ENCODE measurements at places on chromosomes 2 and 18.

DNA sequence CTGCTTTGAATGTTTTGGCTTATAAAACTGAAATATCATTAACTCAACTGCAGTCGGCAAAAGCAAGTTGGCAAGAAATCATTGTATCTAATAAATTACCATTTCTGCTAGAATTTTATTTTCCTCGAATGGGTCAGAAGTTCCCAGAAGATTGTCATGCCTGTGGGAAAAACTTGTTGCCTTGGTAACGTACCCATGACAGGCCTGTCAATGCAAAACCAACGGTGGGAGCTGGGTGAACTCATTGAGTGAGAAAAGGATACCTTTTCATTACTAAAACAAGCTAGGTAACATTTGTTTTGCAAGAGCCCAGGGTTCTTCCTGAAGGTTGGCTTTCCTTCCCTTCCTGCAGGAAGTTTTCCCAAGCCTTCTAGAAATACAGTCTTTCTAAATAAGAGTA lies 9.5 kb downstream of the PLB1 start:
- no peak for DNase-seq

DNA sequence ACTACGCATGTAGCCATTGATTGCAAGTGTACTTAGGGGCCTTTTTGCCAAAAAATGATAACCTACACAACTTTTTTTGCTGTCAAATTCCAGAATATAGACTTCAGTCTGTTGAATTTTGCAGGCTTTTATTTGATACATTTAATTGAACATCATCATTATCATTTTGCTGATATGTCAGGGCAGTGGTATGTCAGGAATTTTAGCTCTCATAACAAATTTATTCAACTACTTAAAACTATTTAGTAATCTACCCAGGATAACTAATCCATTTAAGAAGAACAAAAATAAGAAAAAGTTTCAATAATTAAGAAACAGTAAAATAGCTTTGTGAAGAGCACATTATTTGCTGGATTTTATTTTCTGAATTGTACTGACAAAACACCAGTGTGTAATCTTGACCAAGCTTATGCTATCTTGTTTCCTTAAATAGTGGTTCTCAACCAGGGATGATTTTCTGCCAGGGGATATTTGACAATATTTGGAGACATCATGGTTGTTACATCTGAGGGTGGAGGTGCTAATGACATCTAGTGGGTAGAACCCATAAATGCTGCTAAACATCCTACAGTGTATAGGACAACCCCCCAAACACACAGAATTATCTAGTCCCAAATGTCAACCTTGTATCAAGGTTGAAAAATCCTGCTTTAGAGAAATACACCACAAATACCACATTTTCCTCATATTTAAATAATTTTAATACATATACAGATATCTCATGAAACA lies 12.1 kb upstream of the TTN start:
- no peak for DNase-seq

- DNase-seq = no peak
Observed at GRCh38 chr2:29876374-29876773, 45.0 kb downstream of the ALK start.

DNA sequence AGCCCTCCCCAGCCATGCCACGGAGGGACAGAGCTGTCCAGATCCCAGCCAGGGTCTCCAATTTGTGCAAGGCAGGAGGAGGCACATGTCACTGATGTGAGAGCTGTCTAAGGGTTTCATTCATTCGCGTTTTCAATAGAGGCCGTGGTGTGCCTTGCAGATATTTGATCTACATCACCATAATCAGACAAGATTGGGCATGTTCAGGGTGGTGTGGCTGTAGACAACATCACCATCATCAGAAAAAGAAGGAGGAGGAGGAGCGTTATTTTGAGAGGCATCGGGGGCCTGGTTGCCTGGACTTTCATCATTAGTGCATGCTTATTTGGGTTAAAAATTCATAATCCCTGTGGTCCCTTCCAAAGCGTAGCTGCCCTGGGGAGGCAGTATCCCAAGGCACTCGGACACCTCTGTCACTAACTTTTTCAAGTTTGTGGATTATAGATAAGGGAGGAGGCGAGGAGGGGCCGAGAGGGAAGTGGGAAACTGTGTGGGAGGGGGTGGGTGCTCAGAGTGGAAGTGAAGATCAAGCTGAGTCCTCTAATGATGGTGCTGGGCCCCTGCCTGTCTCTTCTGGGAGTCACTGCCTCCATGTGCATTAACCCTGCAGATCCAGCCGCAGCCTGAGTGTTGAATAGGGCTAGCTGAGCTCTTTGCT lies 194.1 kb downstream of the CTIF start:
- no peak for DNase-seq

DNA sequence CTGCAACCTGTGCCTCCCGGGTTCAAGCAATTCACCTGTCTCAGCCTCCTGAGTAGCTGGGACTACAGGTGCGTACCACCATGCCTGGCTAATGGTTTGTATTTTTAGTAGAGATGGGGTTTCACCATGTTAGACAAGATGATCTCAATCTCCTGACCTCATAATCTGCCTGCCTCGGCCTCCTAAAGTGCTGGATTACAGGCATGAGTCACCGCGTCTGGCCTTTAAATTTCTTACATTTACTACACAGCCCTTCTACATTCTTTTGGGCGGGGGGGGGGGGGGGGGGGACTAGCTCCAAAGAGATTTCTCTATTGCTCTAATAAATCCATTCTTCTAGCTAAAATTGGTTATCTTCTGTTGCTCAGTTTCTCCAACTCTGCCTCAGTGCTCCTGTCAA lies 964.9 kb upstream of the ACVR2A start:
- no peak for DNase-seq

DNA sequence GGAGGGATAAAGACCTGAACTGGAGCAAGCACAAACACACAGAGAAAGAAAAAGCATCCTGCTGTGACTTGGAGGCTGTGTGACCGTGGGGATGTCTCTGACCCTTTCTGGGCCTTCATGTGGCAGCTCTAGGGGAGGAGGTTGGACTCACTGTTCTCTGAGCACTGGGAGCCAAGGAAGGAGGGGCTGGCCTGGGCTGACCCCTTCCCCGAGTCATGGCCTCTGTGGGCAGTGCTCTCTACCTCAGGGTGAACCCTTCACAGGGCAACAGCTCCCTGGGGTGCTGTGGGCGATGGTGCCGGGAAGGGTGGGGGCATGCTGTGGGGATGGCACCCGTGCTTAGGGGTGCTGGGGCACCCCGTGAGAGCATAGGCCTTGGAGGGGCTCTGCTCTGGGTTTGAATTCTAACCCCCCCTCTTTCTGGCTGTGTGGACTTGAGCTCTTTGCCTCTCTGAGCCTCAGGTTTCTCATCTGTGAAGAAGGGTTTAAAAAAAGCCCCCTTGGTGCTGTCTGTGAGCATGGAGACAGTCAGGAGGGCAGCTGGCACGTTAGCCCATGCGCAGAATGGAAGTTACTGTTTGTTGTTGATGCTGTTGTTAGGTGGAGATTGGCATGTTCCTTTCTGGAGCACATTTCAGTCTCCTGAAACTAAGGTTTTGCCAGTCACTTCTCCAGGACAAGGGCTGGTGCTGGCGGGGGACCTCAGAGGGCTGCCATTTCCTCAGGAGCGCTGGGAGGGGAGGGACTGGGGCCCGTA lies 700 bp downstream of the TOGARAM2 start:
- DNase-seq = no peak

GRCh38 chr18:28167835-28168349 lies 9.0 kb downstream of the CDH2 start:
- DNase-seq = no peak

DNA sequence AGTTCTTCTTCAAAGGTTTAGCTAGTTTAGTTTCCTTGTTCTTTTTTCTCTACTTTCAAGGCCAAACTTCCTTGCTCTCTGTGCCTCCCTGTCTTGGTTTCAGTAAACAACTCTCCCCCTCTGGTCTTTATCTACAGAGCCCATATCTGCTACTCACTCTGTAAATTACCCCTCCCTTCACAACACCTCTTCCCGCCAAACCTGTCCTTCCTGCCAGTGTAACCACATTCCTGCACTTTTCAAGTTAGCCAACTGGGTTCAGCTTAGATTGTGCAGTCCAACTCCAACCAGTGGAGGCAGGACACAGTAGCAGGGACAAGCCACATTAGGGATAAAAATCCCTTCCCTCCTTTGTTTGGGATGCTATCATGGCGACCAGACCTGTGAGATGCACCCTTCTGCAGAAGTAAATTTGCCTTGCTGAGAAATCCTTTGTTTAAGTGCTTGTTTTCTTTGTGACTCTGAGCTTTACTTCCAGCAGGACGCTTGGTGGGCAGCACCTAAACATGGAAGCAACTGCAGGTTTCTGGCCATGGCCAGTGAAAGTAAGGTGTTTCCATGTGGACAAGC lies 706.0 kb downstream of the KCNJ3 start:
- no peak for DNase-seq

DNA sequence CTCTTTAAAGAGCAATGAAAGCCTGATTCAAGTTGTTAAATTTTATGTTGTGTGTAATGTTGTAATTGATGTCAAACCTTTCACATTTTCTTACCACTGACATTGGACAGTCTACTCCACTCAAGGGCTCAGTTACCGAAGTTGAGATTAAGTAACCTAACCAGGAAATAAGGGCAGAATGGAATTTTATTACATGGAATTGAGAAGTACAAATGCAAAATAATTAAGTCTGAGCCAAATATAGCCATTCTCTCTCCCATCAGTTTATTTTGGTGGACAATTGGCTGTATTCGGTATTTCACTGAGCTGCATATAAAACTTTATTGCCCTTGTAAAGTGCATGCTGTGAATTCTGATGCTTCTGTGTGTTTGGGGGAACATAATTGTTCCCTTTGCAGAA lies 231.5 kb downstream of the TTC32 start:
- DNase-seq = no peak

DNA sequence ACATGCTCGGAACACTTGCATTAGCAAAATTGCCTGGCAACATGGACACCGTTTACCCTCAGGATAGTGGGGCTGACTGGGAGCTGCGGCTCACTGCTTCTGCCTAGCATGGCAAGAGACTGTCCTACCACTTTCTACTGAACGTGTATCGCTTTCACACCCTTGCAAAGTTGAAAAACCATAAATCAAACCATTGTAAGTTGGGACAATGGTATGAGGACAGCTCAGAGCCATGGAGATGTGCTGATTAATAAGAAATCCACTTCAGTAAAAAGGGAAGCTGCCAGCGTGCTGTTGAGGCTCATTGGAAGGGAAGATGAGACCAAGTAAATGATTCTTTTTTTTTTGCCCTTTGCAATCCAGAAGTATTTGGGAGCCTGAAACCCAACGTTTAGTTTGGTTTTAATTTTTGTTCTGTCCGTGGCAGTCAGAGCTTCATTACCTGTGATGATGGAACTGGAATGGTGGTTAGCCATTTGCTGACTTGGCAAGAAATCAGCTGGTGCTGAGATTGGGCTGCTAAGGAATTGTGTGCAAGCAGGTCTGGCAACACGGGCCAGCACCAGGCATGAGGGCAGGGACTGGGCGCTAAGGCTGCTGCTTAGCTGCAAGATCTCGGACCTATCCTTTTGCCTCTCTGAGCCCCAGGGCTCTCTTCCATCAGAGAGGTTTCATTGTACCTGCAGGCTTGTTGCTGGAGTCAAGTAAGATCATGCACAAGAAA lies 75.5 kb upstream of the HS6ST1 start:
- DNase-seq = no peak

- DNase-seq = no peak
Observed at GRCh38 chr2:144654523-144654922, 134.6 kb upstream of the ZEB2 start.

DNA sequence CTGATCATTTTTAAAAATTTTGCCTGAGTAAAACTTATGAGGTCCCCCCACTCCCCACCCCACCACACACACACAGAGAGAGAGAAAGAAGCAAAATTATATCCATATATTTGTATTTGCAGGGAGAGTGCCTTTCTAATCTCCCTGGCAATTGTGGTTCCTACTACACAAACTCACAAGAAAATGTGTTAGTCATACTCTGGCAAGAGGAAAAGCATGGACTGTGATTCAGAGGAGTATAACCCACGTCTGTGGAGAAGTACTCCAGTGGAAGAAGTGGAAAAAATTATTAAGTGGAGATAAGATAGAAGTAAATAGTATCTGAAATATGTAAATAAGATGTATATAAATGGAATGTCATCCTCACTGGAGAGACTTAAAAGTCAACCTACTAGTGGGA lies 114.0 kb downstream of the DSEL start:
- DNase-seq = no peak

- DNase-seq = no peak
Observed at GRCh38 chr18:31230495-31230894, 67.8 kb upstream of the DSC1 start.
